ENCODE measurements at places on chromosomes 7 and 10.

DNA sequence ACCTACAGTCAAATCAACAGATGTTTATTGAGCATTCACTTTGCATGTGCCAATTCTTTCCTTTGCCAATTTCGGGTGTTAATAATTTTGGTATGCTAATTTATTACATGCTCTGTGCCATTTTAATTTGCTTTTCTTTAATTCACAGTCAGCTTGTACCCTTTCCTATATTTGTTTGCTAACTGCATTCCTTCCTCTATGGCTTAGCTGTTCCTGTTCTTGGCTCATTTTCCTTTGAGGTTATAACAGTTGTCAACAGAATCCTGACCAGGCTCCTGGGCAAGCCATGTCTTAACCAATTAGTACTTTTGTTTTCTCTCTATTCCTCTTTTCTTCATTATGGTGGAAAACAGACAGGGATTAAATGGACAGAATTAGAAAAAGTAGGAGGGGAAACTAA is 73.6 kb upstream of the RPA3 start:
- no peak for DNase-seq

DNA sequence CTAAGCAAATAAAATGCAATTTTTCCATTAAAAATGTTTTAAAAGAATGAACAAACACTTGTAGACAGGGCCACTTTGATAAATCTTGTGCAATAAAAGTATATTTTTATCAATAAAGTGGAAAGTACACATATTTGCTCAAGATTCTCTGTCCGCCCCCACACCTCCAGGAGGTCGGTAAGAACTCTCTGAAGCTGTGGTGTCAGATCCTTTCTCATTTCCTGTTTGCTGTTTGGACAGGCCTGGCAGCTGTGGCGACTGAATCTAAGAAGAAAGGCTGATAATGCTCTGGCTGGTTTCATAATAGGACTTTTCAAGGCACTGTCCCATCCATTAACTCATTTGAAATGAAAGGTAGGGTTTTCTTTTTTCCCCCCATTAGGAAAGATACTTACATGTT is 15.3 kb upstream of the ASB4 start:
- no peak for DNase-seq

DNA sequence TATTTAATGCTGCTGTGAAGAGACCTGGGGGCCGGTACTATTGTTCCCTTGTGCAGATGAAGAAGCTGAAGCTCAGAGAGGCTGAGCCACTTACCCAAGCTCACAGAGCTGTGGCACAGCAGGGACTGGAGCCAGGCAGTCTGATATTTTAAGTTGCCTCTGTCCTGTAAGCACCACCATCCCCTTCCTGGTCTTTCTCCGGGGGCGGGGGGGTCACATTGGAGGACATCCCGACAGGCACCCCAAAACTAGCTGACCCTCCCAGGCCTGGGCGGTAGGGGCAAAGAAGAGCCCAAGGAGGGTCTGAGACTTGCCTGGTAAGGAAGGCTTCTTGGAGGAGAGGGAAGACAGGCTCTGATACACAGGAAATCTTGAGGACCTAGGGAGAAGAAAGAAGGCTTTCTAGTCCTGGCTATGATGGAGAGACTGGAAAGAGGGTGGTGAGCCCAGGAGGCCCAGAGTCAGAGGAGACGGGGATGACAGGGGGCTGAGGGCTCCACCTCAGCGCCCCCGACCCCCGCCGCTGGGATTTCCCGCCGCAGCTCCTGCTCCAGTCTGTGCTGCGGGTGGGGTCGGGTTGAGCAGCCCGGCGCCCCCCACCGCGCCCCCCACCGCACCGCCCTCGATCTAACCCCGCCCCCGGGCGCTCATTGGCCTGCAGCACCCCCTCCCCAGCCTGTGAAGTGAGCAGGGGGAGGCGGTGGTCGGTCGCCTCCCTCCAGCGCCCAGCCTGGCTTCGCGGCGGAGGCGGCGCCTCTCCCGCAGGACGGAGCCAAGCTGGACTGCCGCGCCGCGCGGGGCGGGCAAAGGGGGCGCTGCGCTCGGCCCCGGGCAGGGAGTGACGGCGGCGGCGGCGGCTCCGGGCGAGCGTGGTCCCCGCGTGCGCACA is at the start of gene ADCYAP1R1:
Gene ADCYAP1R1 (plus strand): TSS at position 711 of the 889 bp plus-strand sequence. CDS start 10,957 bp downstream, outside the sequence.
- DNase-seq, result no peak

DNA sequence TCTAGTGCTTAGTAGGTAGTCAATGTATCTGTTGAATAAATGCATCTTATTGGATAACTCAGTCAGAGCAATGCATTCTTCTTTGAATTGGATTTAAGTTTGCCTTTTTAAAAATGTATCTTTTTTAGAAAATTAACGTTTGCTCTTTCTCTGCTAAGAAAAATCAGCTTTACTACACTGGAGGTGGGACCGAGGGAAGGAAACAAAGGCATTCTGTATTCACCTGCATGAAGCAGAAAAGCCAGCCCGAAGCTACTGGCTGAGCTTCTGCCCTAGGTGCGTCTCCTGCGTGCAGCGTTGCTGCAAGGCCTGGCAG is 22.2 kb upstream of the ITGB1 start:
- DNase-seq, result no peak

GRCh38 chr7:107946451-107946850 is 55.5 kb downstream of the DLD start:
- no peak for DNase-seq

DNA sequence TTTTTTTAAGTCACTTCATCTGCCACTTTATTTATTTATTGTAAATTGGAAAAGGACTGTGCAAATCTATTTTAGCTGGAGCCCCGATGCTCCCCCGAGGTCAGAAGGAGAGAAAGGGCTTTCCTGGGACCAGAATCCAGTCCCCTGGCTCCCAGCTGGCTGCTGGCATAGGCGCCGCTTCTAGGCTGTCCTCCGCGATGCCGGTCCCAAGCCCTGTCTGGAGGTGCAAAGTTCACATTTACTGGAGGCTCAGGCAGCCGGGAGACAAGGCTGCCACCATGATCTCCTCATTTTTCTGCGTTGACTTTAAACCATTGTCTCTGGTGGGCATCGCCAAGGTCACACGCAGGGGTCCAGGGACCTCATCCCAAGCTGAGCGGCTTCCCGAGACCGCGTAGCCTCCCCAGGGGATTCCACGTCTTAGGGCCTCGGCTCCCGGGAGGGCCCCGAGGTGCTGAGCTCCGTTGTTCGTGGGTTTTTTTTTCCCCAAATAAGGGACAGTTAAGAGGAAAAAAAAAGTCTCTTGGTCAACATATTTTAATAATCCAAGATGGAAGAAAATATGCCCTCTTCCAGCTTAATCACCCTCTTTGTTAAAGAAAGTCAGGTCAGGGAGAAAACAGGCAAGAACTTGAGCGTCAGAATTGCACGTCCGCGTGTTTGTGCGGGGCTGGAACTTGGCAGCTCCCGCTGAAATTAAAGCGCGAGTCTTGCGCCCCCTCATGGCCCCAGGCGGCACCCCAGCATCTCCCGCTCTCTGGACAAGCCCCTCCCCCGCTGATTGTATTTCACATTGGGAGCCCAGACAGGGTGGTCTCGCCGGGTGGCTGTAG is 11.9 kb downstream of the RGR start:
- DNase-seq, result no peak

- no peak for DNase-seq
Observed at GRCh38 chr7:74325210-74325565, 36.0 kb downstream of the CLIP2 start.

DNA sequence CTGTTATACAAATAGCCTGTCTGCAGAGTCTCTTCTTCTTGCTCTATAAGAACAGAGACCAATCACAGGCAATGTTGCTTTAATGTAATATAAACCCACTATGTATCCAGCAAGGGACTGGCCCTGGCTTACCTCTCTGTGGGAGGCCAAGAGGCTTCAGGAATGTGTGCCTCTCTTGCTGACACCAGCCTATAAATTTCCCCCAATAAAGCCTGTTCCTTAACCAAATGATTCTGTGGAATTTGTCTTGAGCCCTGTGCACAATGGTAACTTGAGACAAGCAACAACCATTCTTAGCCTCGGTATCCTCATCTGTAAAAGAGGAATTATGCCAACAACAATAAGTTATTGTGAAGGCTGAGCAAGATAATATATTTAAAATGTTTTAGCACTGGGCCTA is 563.7 kb downstream of the GRM8 start:
- DNase-seq, result no peak

- no peak for DNase-seq
Observed at GRCh38 chr7:122304319-122304975, at the start of gene FEZF1. Gene FEZF1, minus strand, starts transcription at chr7:122304750. Its CDS starts 313 bp downstream, at chr7:122304437.

GRCh38 chr10:64426745-64427144 is 905.5 kb downstream of the REEP3 start:
- no peak for DNase-seq

DNA sequence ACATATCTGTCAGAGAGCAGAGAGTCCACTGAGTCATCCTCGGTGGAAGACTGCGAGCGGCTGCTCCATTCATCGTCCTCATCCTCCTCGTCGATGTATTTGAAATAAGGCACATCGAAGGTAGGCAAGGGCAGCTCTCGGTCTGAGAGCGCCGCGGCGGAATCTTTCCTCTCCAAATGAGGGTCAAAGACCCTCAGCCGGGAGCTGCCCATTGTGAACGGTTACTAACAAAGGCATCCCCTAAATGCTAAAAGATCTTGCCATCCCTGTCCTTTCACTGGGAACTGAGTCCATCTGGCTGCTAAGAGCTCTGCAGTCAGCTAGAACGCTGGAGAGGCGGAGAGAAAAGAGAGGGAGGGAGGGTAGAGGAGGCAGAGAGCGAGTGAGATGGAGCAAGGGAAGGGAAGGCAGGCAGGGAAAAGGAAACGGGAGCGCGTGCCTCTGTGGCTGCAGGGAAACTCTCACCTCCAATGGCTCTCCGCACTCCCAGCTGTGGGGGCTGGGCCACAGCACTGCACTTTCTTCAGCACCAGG is 163.4 kb downstream of the RAPGEF5 start:
- no peak for DNase-seq

GRCh38 chr10:21681156-21681555 is 147.1 kb downstream of the MLLT10 start:
- DNase-seq, result no peak

DNA sequence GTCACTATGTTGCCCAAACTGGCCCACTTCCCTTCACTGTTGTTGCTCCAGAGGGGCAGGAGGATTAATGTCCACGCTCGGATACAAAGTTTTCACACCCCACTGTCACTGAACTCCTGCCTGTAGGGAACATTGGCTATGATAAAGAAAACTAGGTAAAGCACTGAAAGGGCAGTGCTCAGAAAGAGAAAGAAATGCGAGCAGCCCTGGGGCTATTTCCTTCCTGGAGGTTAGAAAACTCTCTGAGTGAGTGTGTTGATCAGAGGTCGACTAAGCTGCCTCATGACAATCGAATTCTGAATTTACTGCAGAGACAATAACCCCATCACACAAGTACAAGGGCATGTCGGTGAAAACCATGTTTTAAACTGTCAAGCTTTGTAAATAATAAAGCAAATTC is 227.2 kb upstream of the PITRM1 start:
- no peak for DNase-seq

DNA sequence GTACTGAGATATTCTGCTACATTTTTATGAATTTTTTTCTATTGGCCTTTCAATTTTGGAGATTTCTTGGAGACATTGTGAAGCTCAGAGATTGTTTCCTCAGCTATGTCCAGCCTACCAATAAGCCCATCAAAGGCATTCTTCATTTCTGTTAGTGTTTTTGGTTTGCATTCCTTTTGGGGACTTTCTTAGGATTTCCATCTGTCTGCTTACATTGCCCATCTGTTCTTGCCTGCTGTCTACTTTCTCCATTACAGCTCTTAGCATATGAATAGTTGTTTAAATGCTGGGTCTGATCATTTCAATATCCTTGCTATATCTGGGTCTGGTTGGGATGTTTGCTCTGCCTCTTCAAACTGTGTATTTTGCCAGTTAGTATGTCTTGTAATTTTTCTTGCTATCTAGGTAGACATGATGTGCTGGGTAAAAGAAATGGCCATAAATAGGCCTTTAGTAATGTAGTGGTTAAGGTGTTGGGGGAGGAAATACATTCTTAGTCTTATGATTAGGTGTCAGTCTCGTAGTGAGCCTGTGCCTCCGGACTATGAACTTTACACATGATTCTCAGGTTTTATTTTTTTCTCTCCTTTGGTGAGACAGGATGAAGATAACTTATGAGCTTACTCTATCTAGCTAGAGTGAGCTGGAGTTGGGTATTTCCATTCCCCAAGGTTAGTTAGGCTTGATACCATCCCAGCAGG is 32.6 kb upstream of the NME8 start:
- DNase-seq, result no peak

DNA sequence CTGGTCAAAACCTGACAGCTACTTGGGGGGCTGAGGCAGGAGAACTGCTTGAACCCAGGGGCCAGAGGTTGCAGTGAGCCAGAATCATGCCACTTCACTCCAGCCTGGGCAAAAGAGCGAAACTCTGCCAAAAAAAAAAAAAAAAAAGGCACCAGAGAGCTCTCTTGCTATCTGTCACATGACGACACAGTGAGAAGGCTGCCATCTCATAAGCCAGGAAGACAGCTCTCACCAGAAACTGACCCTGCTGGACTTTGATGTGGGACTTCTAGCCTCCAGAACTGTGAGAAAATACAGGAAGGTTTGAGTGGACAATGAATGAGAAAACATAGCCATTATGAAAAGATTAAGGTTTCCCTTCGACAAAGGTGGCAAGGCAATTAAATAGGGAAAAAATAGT is 51.1 kb upstream of the KCNIP2 start:
- DNase-seq, result no peak

DNA sequence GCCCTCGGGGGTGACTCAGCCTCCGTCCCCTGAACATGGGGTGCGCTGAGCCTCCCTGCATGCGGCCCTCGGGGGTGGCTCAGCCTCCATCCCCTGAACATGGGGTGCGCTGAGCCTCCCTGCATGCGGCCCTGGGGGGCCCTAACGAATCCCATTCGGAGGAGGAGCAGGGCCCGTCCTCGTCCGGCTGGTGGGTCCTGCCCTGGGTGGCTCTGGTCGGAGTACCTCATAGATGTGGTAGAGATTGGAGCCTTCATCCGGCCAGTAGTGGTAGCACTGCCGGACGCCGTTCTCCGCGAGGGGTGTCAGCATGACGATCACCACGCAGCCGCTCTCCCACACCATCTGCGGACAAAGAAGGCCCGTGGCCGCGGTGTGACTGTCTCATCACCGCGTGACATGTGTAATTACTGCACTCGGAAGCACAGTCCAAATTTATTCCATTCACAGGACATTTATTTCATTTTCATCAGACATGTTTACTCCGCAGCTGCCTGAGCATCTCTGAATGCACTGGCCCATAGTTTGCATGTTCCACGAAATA is 241.1 kb downstream of the DNAJB6 start:
- DNase-seq, result no peak

GRCh38 chr10:11213137-11213536 is 195.5 kb downstream of the CELF2 start:
- DNase-seq, result no peak

- DNase-seq, result no peak
Observed at GRCh38 chr7:80760292-80760691, 121.8 kb downstream of the CD36 start.

DNA sequence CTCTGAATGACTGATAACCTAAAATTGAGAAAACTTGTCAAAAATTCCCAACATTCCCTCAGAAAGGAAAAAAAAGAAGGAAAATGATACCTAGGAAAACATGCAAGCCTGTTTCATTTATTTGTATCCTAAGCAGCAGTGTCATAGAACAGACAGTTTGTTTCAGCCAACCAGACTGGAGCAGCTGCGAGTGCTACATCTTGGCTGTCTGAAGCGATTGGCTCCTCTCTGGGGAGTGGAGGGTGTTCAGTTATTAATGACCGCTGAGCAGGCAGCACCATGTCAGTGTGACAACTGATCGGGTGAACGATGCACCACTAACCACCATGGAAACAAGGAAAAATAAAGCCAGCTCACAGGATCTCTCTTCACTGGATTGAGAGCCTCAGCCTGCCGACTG is at the start of gene LRRN3:
Gene LRRN3 (plus strand): TSS at position 282 of the 400 bp plus-strand sequence. CDS start 31,646 bp downstream, outside the sequence.
- no peak for DNase-seq
